ENCODE measurements at places on chromosomes 1 and 21. TPM values are rescaled to one million over a fixed set of nuclear protein-coding genes. Genes with fewer than 3 reads are reported as not detected.

DNA sequence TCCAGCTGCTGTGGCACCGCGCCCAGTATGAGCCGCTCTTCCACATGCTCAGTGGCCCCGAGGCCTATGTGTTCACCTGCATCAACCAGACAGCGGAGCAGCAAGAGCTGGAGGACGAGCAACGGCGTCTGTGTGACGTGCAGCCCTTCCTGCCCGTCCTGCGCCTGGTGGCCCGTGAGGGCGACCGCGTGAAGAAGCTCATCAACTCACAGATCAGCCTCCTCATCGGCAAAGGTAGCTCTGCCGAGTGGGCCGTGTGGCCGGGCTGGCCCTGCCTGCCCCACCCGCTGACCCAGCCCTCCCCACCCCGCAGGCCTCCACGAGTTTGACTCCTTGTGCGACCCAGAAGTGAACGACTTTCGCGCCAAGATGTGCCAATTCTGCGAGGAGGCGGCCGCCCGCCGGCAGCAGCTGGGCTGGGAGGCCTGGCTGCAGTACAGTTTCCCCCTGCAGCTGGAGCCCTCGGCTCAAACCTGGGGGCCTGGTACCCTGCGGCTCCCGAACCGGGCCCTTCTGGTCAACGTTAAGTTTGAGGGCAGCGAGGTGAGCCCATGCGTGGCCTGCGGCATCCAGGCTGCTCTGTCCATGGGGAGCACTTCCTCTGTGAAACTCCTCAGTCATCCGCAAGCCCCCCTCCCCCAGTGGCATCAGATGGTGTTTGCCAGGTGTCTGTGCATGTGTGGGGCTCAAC, 64.2 kb downstream of the PIK3CD start:
- H3K4me3 ChIP-seq = no peak overlapping the region
- H3K27me3 ChIP-seq = no peaks in the 10 kb centered on the region
- H3K4me1 ChIP-seq = peaks cover 11% of the 10 kb centered on the region
- DNase-seq = no peak
- no peak overlapping the region for H3K27ac ChIP-seq
- H3K36me3 ChIP-seq = peaks cover 3% of the 10 kb centered on the region

GRCh38 chr1:15218287-15219279, 28.4 kb upstream of the FHAD1 start:
- DNase-seq = no peak
- no peaks in the 10 kb centered on the region for H3K27me3 ChIP-seq
- H3K4me1 ChIP-seq = peaks cover under 1% of the 10 kb centered on the region
- H3K27ac ChIP-seq = no peak overlapping the region

DNA sequence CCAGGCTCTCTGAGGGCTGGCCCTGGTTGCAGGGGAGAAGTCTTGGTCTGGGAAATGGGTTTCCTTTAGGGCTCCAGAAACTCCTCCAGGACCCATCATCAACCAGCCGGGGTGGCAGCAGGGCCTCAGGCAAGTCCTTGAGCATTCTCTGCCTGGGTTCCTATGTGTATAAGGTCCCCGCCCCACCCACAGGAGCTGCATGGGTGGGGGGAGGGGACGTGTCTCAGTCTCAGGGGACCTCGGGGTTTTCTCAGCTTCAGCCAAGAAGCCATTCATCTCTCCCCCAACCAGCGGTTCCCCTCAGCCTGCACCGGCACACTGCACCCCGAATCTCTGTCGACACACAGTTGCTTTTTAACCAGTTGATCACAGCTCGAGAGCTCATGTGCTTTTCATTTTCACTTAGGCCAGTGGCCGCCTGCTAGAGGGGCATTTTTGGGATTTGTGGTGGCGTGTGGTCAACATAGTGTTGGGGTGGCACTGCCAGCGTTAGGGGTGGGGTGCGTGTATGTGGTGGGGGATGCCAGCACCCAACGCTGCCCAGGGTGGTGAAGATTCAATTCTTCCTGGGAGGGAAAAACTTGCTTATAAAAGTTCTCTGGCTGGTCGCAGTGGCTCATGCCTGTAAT, 6.5 kb downstream of the RUNX3 start:
- H3K4me3 ChIP-seq = no peak overlapping the region
- peaks cover 54% of the 10 kb centered on the region for H3K27me3 ChIP-seq
- no peak for DNase-seq
- H3K4me1 ChIP-seq = no peaks in the 10 kb centered on the region

DNA sequence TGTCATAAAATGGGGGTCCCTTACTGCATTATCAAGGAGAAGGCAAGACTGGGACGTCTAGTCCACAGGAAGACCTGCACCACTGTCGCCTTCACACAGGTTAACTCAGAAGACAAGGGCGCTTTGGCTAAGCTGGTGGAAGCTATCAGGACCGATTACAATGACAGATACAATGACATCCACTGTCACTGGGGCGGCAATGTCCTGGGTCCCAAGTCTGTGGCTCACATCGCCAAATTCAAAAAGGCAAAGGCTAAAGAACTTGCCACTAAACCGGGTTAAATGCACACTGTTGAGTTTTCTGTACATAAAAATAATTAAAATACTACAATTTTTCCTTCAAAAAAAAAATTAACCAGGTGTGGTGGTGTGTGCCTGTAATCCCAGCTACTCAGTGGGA, 22.1 kb downstream of the RASSF5 start:
- no peaks in the 10 kb centered on the region for H3K27me3 ChIP-seq
- H3K4me3 ChIP-seq = no peak overlapping the region
- H3K27ac ChIP-seq = no peak overlapping the region
- H3K36me3 ChIP-seq = no peaks in the 10 kb centered on the region

DNA sequence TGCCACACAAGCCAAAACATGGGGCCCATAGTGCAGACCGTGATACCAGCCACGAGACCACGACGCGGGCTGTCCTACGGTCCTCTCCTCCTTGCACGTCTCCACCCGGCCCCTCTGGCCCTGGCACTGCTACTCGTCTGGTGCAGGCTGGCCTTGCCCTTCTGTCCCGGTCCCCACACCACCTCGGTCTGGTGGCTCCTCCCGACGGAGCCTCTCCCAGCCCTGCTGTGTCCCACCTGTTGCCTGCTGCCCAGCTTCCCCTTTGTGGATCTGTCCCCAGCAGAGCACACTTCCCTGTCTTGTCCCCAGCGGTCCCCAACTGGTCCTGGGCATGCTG, 50.5 kb downstream of the MORN1 start:
- no peak for DNase-seq
- no peak overlapping the region for H3K27ac ChIP-seq
- no peaks in the 10 kb centered on the region for H3K27me3 ChIP-seq
- H3K36me3 ChIP-seq = no peaks in the 10 kb centered on the region

DNA sequence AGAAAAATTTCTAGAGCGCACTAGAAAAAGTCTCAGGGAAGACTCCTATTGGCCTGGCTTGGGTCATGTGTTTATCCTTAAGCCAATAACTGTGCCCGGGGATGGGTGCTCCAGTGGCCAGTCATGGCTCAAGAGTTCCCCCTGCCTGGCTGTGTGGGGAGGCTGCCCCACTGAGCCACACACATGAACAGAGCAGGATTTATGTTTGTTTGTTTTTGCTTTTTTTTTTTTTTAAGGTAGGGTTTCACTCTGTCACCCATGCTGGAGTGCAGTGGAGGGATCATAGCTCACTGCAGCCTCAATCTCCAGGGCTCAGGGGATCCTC, 21.8 kb downstream of the EDN2 start:
- no peak overlapping the region for H3K27ac ChIP-seq
- DNase-seq = no peak
- H3K4me3 ChIP-seq = no peak overlapping the region
- no peaks in the 10 kb centered on the region for H3K36me3 ChIP-seq

DNA sequence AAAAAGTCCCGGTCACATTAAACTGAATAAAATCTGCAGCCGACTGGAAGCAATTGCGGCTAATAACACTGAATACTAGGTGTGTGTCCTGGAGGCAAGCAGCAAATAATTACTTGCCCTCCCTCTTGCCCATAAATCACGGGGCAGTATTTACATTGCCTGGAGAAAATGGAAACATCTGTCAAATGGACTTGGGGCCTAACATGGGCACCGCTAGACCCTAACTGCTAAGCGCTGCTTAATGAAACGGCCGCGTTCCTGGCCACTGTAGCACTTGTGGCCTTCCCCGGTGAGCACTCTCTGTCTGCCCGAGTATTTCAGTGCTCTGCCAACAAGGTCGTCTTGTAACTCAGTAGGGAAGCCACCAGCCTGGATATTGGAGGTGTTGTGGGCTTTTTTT, 23.9 kb upstream of the KNCN start:
- peaks cover 3% of the 10 kb centered on the region for H3K36me3 ChIP-seq
- no peak overlapping the region for H3K4me3 ChIP-seq
- H3K27me3 ChIP-seq = no peaks in the 10 kb centered on the region
- no peak for DNase-seq
- H3K27ac ChIP-seq = no peak overlapping the region

DNA sequence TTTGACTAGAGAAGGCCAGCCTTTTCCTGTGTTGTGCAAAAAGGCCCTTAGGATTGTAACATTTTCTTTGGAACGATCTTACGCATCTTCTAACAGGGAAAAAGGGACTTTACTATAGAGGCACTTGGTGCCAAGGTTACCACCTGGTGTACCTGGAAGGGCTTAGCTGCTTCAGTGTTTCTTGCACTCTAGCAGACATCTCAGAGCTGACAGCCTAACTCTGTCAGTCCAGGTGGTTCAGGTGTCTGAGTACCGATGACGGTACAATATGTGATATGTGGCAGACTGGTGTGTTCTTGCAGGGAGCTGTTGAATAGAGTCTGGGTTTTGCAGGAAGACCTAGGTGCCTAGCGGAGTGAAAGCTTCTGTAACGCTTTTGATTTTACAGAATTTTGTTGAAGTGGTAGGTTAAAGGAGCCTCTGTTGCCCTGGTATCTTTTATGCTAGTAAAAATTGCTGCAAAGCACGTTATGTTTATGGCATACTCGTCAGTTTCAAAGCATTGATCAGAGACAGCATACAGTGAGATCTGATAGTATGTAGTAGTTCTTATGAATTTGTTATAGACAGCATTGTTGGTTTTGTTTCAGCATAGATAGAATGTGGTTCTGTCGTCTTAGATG, 1.4 kb downstream of the MAGI3 start:
- peak overlapping the region; percentile 81 for H3K4me3 ChIP-seq
- H3K27ac ChIP-seq = no peak overlapping the region
- no peaks in the 10 kb centered on the region for H3K27me3 ChIP-seq
- H3K4me1 ChIP-seq = peaks cover 20% of the 10 kb centered on the region
- no peak for DNase-seq

- H3K4me1 ChIP-seq = no peaks in the 10 kb centered on the region
- peaks cover 3% of the 10 kb centered on the region for H3K27me3 ChIP-seq
- H3K27ac ChIP-seq = no peak overlapping the region
- DNase-seq = no peak
- no peaks in the 10 kb centered on the region for H3K36me3 ChIP-seq
- H3K4me3 ChIP-seq = no peak overlapping the region
Observed at GRCh38 chr1:207414606-207415108, 39.5 kb upstream of the CR2 start.

DNA sequence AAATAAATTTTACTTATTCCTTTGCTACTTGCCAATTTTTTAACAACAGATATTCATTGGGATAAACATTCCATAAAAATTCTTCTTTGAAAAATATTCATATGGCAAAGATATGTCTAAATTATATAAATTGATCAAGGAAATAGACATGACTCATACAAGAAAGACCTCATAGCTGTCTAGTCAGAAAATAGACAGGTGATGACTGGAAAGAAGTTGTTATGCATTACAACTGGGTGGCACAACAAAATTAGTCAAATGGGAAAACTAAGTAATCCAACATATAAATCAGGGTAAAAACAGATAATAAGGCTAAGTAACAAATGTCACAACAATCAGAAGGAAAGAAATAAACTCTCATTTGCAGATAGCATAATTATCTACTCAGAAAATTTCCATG, 92.0 kb downstream of the USH2A start:
- H3K27me3 ChIP-seq = no peaks in the 10 kb centered on the region
- no peaks in the 10 kb centered on the region for H3K36me3 ChIP-seq
- DNase-seq = no peak
- no peaks in the 10 kb centered on the region for H3K4me1 ChIP-seq
- no peak overlapping the region for H3K27ac ChIP-seq

- no peak overlapping the region for H3K27ac ChIP-seq
- H3K4me1 ChIP-seq = no peaks in the 10 kb centered on the region
- H3K4me3 ChIP-seq = no peak overlapping the region
- H3K27me3 ChIP-seq = no peaks in the 10 kb centered on the region
- H3K36me3 ChIP-seq = no peaks in the 10 kb centered on the region
Observed at GRCh38 chr1:216749232-216749631, 26.0 kb upstream of the ESRRG start.

DNA sequence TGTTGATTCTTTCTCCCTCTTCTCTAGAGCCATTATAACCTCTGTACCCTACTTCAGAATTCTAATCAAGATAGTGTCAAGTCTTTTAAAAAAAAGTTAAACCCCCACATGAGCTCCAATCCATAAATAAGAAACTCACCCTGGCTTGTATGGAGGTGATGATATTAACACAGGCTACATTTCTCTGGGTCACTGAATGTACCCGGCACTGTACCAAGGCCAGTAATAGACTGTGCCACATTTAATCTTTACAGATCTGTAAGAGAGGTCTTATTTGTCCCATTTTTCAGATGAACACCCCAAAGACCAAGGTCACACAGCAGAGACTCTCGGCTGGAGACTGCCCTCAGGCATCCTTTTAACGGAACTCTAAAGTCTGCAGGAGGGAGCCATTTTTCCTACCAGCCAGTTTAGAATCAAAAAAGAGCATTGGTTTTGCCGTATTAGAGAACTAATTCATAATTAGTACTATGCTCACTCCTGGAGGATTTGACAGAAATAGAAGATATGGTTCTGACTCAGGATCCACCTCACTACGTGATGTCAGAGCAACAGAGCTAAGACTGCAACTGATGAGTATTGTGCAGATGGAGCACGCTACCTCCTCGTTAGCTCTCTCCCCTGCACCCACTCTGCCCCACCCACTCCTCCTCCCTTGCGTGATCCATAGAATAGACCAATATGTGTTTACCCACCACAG, 217.2 kb upstream of the HOOK1 start:
- H3K27me3 ChIP-seq = no peaks in the 10 kb centered on the region
- H3K4me3 ChIP-seq = no peak overlapping the region
- DNase-seq = no peak

- no peaks in the 10 kb centered on the region for H3K4me1 ChIP-seq
- DNase-seq = no peak
- H3K36me3 ChIP-seq = no peaks in the 10 kb centered on the region
- no peak overlapping the region for H3K27ac ChIP-seq
Observed at GRCh38 chr21:42351626-42352440, 1.0 kb upstream of the TFF2 start.

- no peak overlapping the region for H3K27ac ChIP-seq
- H3K4me3 ChIP-seq = no peak overlapping the region
- H3K4me1 ChIP-seq = peaks cover 7% of the 10 kb centered on the region
- peak; percentile 25 for DNase-seq
- H3K36me3 ChIP-seq = no peaks in the 10 kb centered on the region
Observed at GRCh38 chr1:177082855-177083693, 81.4 kb downstream of the ASTN1 start.

Gene TSTD1
- 9.5 TPM for total RNA-seq

Gene MYCL
- 3.3 TPM for total RNA-seq

Gene CD52
- not detected for total RNA-seq

Gene NUP210L
- total RNA-seq = not detected

Gene NBPF20
- total RNA-seq = 1.2 TPM

Gene NLRP3
- total RNA-seq = 0.12 TPM

All from astrocyte (in vitro differentiated cells and primary cell).